ENCODE measurements at places on chromosomes 7 and 10.

DNA sequence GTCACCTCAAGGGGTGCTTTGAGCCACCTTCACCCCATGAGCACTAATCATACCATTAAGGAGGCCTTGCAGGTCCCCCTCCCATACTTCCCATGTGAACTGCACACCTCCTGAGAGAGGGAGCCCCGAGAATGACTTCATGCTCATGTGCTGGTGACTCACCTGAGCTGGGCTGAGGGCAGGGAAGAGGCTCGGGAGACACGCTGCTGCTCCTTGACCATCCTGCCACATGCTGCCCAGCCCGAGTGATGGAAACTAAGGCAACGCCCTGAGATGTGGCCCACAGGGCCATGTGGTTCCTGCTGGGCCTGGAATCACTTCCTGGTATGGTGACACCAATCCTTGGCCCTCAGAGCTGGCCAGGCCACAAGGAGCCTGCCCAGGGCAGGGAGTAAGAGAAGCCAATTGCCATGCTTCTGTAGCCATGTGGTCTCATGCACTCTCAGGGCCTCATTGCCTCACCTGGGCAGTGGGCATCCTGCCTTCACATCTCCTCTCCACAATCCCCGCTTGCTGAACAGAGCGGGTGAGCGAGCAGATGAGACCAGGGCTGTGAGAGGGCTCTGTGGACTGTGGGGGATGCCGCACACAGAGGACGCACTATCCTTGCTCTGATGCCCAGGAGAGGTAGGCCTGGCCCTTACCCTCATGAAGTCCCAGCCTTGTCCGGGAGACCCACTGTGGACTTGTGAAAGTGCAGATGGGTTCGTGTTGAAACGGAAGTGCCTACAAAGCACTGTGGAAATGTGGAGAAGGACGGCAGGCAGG is 18.3 kb upstream of the PPIF start:
- no peak for DNase-seq

DNA sequence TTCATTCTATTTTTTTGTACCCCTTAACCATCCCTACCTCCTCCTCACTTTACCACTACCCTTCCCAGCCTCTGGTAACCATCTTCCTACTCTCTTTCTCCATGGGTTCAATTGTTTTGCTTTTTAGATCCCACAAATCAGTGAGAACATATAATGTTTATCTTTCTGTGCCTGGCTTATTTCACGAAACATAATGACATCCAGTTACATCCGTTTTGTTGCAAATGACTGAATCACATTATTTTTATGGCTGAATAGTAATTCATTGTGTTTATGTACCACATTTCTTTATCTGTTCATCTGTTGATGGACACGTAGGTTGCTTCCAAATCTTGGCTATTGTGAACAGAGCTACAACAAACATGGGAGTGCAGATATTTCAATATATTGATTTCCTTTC is 24.1 kb downstream of the ATRNL1 start:
- no peak for DNase-seq

DNA sequence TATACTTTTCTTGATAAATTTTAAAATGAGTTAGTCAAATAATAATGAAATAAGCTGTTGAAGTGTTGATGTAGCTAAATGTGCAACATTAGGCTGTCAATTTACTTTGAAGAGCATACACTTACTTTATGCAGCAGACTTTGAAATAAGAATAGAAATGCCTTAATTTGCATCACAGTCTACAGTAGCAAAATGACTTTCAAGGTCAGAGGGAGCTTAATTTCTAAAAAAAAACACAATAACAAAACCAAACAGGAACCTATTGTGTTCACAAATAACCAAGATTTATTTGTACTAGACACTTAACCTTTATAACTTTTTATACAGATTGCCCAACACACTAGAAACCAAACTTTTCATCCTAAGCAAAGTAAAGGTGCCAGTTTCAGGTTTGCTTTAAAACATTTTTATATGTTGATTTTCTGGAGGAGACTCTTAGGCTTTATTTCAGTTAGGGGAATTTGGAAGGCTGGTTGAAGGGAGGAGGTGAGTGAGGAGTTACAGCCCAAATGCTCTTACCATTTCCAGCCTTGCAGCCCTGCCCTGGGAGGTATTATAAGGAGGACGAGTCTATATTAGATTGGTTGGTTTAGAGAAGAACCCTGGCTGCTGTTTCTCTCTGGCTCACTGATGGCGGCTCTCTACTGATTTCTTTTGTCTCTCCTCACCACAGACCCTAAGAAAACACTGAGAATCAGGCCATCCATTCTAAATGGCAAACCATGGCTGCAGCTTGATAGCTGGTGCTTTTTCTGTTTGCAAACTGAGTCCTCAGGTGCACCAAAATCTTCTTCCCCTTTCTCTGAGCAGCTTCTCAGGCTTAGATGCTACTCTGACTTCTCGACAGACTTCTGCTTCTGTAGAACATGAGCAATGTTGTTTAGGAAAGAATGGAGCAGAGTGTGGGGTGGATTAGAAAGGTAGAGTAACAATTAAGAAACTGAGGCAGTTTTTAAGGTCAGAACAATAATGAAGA is 55.2 kb upstream of the RPA3 start:
- DNase-seq: no peak

GRCh38 chr7:111091593-111092358 is 849 bp downstream of the LRRN3 start:
- no peak for DNase-seq

DNA sequence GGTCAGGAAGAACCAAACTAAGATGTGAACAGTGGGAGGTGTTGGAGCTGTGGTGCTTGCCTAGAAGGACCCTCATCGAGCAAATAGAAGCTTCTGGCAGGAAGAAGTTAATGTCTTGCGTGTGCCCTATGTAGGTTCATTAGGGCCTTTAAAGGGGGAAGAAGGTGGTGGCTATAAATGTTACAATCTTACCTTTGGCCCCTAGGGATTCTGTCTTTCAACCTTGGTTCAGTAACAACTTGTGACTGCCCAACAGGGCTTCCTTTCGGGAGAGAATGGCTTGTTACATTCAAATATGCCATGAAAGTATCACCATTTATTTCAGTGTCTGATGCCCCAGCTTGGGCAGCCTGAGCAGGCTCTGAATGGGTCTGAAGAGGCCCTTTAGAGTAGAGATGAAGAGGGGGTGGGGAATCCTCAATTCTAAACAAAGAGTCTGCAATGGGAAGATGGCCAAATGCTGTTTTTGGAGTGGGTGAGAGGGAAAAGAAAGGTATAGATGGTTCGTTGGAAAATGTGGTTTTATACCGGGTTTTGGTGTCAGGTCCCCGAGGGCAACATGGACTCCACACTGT is 108.0 kb downstream of the TCF7L2 start:
- DNase-seq: no peak

DNA sequence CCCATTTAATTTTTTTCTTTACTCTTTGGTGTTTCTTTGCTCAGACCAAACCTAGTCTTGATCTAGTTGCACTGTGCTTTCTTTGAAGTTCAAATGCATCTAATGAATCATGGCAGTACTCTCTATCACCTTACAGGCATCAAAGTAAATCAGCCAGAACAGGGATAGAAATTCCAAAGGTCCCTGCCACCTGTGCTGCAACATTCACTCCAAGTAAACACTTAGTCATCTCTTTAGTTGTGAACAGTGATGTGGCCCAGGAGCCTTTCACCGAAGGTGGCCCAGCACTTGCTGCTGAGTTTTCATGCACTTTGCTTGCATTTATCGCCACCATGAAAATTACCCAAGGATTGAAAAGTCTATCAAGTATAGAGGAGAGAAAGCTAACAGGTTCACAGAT is 314.1 kb upstream of the ETV1 start:
- DNase-seq: no peak

- DNase-seq: no peak
Observed at GRCh38 chr10:125008689-125009638, 67.0 kb downstream of the ZRANB1 start.

- DNase-seq: no peak
Observed at GRCh38 chr10:96998329-96998888, 166.3 kb downstream of the LCOR start.

DNA sequence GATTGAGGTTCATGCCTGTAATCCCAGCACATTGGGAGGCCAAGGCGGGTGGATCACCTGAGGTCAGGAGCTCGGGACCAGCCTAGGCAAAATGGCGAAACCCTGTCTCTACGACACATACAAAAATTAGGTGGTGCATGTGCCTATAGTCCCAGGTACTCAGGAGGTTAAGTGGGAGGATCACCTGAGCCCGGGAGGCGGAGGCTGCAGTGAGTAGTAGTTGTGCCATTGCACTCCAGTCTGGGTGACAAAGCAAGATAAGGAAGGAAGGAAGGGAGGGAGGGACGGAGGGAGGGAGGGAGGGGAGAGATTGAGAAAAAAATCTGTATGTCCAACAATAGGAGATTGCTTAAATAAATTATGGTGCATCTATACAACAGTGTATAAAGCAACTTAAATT is 13.2 kb downstream of the TLL2 start:
- DNase-seq: no peak

DNA sequence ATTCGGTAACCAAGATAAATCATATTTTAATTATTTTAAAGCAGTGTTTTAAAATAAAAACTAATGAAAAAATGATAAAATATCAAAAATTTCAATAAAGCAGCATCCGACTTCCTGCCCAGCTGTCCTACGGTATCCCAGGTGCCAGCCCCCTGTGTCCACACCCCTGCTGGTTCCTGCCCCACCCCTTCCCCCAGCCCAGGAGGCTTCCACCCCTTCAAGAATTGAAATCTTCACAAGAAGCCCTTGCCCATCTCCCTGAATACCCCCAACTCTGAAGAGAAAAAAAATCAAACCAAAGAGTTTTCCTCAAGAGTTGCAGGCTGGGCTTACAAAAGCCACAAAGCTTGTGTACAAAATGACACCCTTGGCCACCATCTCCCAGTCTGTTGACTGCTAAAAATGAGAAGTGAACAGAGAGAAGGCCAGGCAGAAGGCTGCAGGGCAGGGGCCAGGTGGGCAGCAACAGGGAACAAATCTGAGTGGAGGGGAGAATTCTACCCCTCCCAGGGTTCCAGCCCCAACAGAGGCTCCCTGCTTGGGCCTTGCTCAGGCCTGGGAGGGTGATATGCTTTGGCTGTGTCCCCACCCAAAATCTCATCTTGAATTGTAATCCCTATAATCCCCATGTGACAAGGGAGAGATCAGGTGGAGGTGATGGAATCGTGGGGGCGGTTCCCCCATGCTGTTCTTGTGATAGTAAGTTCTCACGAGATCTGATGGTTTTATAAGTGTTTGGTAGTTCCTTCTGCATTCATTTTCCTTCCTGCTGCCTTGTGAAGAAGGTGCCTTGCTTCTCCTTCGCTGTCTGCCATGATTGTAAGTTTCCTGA is 14.5 kb downstream of the GPRIN2 start:
- DNase-seq: no peak

GRCh38 chr7:80379034-80379982 is 132.6 kb downstream of the GNAT3 start:
- DNase-seq: no peak

DNA sequence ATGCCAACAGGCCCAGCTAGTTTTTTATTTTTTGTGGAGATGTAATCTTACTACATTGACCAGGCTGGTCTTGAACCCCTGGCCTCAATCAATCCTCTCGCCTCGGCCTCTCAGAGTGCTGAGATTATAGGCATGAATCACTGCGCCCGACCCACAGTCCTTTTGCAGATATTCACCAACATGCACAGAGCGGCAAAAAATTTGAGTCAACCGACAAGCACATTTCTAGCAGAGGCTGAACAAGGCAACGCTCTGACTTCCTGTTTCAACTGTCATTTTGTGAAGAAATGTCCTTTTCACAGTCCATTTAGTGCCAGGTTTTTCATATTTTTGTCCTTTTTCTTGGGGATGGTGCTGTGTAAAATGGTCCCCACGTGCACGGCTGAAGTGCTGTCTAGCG is 71.1 kb upstream of the KAT6B start:
- DNase-seq: no peak

GRCh38 chr10:3085785-3086567 is 18.6 kb downstream of the PFKP start:
- no peak for DNase-seq

- no peak for DNase-seq
Observed at GRCh38 chr10:98270073-98270740, 2.2 kb upstream of the LOXL4 start.

DNA sequence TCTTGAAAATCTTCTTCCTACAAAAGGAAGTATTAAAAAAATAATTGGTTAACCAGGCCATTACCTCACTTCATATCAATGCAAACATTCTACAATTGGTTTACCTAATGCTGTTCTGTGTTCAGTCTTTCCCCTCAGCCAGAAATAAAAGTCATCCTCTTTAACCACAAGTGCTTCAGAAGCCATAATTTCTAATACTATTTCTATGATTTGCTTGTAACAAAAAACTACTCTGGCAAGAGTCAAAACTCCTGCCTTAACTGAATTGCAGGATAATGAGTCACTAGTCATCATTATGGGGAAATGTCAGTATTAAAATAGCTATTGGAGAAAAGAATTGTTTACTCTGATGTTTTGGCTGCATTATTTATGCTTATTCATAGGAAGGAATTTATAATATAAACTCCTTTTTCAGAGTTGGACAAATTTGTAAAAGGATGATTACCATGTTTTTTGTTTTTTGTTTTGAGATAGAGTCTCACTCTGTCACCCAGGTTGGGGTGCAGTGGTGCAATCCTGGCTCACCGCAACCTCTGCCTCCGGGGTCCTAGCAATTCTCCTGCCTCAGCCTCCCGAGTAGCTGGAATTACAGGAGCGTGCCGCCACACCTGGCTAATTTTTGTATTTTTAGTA is 55.5 kb upstream of the ODAD2 start:
- no peak for DNase-seq

- DNase-seq: peak; percentile 45
Observed at GRCh38 chr7:80428161-80429054, 83.5 kb downstream of the GNAT3 start.

- no peak for DNase-seq
Observed at GRCh38 chr10:88805361-88805760, 2.8 kb downstream of the LIPM start.

DNA sequence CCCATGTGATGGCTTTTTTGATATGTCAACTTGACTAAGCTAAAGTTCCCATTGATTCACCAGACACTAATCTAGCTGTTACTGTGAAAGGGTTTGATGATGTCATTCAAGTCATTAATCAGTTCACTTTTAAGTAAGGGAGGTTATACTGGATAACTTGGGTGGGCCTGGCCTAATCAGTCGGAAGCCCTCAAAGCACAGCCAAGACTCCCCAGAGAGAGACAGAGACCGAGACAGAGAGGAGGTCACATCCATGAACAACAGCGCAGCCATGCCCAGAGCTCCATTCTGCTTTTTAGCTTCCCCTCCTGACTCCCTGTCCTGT is 103.4 kb downstream of the TRIL start:
- DNase-seq: no peak

- no peak for DNase-seq
Observed at GRCh38 chr7:114662002-114662677, 247.5 kb downstream of the FOXP2 start.

- no peak for DNase-seq
Observed at GRCh38 chr10:32340596-32341180, 6.3 kb downstream of the EPC1 start.

Measured in D341Med (cell line).